CD4-positive, alpha-beta T cell treated with Interferon alpha-2 for 1 hour (primary cell): ENCODE measurements at places on chromosomes 6 and 20.

GRCh38 chr20:4592316-4593148 is 129.2 kb upstream of the PRND start:
- DNase-seq, result peak; percentile 47

DNA sequence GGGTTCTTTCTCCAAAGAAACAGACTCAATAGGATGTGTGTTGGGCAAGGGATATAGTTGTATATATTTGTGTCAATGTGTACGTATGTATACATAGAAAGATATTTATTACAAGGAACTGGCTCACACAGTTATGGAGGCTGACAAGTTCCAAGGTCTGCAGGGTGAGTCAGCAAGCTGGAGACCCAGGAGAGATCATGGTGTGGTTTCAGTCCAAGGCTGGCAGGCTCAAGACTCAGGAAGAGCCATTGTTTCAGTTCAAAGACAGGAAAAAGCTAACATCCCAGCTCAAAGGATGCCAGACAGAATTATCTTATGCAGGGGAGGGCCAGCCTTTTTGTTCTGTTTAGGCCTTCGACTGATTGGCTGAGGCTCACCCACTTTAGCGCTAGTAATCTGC is 89.9 kb upstream of the RALGAPA2 start:
- DNase-seq, result no peak

- no peak for DNase-seq
These were observed 31.5 kb downstream of the SLC16A10 start for GRCh38 chr6:111118826-111119225.

DNA sequence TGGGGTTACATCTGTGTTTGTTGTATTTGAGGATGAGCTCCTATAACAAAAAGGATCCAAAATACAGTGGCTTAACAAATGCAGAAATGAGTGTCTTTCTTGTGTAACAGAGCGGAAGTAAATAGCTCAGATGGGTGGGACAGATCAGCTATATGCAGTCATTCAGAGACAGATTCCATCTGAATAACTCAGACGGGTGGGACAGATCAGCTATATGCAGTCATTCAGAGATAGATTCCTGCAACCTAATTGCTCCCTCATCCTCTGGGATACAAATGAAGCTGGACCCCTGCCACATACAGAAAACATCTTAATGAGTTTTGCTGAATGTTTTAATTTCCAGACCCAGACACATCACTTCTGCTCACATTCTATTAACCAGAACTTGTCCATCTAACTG is 332.3 kb downstream of the BCKDHB start:
- DNase-seq, result no peak

- no peak for DNase-seq
These were observed 5.2 kb downstream of the TEAD3 start for GRCh38 chr6:35491558-35492257.

DNA sequence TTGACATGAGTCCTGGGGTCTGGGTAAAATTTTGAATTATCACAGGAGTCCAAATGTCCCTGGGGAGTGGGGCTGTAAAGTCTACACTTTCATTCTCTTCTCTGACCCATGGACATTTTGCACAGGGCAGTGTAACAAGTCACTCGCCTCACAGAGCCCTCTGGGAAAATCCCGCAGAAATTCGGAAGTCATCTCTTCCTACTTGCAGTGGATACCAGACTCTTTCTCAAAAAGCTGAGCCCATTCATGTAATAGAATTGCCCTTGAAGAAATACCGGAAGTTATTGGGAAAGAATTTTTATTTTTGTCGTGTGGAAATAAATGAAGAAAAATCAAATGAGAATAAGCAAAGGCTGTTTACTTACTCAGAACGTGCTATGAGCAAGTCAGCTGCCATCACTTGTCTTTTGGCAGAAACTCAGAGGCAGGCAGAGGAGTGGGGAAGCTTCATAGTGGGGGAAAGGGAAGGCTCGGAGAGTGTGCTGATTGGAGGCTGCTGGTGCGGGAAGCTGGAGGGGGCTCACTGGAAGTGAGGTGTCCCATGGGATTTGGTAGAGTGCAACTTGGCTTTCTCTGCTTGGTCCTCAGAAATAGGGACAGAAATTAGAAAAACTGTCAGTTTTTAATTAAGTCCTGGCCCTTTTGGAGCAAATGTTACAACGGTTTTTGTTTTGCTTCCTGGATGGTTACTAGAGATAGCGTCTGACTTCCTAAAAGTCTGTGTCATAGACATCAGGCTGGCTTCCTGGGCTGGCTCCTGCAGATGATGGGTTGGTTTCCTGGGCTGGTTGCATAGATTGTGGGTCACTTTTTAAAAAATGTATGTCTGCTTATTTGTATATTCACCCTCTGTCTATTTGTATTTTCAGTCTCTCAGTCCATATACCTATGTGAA is 79.8 kb upstream of the EEF1E1 start:
- no peak for DNase-seq

DNA sequence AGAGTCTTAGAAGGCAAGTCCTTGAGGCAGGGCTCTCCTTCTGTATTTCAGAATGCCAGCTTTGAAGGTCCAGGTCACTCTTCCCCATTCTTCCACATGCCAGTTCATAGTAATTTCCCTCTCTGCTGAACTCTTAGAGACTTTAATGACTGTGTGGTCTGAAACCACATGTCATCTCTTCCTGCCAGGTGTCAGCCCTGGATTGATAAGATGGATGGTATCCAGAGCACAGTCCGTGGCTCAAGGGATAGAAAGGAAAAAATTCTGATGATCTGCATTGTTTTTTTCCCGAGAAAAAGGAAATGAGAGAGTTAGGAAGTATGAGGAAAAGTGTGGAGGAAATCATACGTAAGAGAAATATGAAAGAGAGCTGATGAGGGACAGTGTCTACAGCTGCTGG is 250.9 kb downstream of the TPBG start:
- no peak for DNase-seq

DNA sequence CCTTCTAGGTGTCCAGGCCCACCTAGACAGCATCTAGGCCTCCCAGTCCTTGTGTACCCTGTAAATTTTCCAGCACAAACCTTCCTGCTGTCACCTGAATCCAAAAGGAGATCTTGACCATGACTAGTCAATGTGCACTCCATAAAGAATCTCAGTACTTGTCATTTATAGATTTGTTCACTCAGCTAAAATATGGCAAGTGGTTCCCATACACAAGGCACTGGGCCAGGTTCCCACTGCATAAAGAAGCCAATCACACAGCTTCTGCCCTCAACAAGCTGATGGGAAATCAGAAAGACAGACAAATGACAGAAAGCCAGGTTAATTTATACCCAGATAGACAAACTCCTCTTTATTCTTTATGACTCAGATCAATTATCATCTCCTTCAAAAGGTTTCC is 526.8 kb downstream of the CD83 start:
- DNase-seq, result no peak

DNA sequence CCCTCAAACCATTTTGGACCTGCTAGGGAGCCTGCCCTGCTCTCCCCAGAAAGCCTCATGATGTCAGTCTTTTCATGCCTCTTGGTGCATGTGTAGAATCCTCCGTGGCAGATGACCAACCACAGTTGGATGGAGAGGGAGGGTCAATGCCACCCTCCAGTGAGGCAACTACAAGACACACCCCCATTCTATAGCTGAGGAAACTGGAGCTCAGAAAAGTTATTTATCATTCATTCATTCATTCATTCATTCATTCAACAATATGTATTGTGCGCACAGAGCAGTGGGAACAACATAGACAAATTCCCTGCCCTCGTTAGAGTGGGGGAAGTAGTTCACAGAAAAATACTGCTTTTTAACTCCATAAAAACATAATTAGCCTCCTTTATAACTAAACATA is 16.8 kb downstream of the SNRPB start:
- DNase-seq, result no peak

- DNase-seq, result no peak
These were observed 8.9 kb upstream of the MLN start for GRCh38 chr6:33812669-33813068.

DNA sequence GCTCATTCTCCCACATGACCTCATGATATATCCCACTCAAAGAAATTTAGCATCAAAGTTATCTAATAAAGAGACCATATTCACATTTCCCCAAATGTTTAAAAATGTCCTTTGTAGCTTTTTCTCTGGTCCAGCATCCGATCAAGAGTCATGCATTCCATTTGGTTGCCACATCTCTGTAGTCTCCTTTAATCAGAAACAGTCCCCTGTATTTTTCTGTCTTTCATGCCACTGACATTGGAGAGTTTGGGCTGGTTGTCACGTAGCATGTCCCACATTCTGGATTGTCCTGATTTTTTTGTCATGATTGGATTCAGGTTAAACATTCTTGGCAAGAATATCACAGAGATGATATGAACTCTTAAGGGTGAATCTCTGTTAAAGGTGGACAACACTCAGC is 55.7 kb downstream of the SNX5 start:
- DNase-seq, result no peak
